ENCODE measurements at places on chromosomes 4 and X.

DNA sequence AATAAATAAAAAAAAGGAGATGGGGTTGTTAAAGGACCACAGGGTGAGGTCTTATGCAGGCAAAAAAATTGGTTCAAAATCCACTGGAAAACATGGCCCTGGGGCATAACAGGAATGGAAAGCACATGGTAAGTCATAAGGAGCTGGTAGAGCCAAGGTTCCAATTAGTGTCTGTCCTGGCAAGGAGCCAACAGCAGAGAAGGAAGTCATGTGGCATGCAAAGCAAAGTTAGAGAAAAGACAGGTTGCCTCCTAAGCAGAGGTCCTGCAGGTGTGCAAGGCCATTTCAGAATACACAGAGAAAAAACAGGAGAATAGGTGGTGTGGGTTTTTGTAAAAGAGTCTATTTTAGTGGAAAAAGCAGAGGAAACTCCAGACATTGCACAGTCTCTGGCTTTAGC lies 1881.7 kb downstream of the ARAP2 start:
- no peak for DNase-seq

- no peak for DNase-seq
Observed at GRCh38 chr4:107255114-107255513, 219.0 kb upstream of the DKK2 start.

GRCh38 chr4:24643774-24644520 lies 59.6 kb upstream of the DHX15 start:
- no peak for DNase-seq

DNA sequence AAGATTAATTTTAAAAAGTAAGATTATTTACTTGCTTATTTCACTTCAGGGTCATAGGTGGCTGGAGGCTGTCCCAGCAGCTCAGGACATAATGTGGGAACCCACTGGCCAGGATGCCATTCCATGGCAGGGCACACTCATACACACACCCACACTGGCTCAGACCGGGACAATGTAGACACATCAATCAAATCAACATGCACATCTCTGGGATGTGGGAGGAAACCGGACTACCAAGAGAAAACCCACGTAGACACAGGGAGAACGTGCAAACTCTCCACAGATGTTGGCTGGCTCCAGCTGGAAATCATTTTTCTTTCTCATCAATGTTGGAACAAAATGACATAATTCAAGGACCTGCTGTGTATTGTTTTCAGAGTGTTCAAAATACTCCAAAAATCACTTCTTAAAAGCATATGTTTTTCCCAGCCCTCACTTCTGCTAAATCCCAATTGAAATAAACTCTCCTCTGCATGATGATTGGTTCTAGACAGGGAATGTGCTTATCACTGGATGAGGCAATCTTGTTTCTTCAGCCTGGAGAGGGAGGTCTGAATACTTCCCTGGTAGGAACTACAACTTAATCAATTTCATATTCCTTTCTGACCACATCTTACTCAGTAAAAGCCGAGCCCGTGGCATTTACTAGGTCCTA lies 18.6 kb upstream of the CPE start:
- DNase-seq: no peak

- no peak for DNase-seq
Observed at GRCh38 chr4:177487977-177488376, 45.7 kb upstream of the AGA start.

GRCh38 chr4:134754301-134755019 lies 552.9 kb upstream of the PABPC4L start:
- no peak for DNase-seq
